ENCODE measurements at places on chromosomes 3 and 15.

- DNase-seq, result no peak
Observed at GRCh38 chr3:37041546-37042195, 48.4 kb downstream of the MLH1 start.

GRCh38 chr3:55165704-55166405 lies 238.0 kb upstream of the LRTM1 start:
- no peak for DNase-seq

GRCh38 chr15:79897380-79897678 lies 515 bp upstream of the MTHFS start:
- DNase-seq, result no peak

GRCh38 chr15:49037546-49037940 lies 8.7 kb downstream of the SECISBP2L start:
- DNase-seq, result no peak

- no peak for DNase-seq
Observed at GRCh38 chr3:24133436-24133835, 188.3 kb downstream of the NR1D2 start.

GRCh38 chr15:91104111-91104510 lies 4.1 kb downstream of the SV2B start:
- DNase-seq, result no peak

DNA sequence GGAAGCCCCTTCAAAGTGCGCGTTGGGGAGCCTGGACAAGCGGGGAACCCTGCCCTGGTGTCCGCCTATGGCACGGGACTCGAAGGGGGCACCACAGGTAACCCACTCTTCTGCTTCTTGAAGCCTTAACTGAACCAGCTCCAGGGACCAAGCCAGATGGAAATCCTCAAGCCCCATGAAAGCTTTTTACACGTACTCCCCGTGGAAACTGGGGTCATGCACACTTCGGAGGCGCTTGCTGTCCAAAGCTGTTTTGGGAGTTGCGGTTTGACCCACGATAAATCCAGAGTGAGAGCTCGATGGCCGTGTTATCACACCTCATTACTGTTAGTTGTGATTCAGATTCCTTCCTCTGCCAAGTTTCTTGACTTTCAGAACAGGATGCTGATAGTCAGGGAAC lies 47.5 kb downstream of the DNASE1L3 start:
- DNase-seq, result no peak

DNA sequence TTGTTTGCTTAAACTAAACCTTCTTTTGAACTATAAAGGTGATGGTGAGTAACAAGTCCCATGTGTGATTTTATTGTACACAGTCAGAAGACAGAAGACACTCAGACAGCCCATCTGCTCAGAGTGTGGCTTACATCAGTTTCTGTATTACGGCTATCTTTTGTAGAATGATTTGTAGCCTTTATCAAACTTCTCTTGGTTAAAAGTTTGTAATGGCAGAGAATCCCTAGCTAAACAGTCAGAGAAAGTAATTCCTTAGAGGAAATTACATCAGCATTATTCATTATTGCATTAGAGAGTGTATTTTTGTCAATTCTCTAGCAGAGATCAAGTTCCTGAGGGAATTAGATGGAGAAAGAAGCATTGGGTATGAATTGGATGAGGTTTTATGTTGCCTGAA lies 500.8 kb downstream of the CNTN4 start:
- no peak for DNase-seq

DNA sequence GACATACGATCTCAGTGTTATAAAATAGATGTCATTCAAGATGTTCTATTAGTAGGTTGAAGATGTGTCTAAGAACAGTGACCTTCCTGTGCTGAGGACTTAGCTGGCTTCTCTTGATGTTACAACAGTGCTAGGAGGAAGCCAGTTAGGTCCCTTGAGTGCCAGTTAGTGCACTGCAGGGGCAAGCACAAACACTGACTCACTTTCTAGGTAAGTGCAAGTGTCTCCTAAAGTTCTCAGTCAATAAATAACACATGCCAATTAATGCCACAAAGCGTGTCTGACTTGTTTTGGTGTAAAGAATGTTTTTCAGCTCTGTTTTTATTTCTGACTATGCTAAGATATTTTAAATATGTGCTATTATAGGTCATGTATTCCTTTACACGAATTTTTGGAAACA lies 211.8 kb downstream of the NAALADL2 start:
- no peak for DNase-seq

- no peak for DNase-seq
Observed at GRCh38 chr15:58515807-58516206, 84.0 kb downstream of the LIPC start.

DNA sequence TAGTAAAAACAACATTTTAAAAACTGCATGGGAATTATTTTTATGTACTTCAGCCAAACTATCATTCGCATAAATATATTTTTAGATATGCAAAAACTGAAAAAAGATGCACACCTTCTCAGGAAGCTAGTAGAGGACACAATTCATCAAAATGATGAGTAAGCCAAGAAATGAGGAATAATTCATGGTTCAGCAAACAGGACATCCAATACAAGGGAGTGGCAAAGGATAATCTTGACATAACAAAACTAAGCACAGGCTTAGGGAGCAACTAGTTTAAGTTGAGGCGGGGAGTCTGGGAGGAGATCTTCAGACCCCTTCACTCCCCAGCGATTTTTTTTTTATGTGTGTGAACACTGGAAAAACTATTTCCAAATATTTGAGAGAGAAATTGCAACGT lies 93.7 kb downstream of the ZNF280D start:
- no peak for DNase-seq
